ENCODE measurements at places on chromosomes 6 and 20.

DNA sequence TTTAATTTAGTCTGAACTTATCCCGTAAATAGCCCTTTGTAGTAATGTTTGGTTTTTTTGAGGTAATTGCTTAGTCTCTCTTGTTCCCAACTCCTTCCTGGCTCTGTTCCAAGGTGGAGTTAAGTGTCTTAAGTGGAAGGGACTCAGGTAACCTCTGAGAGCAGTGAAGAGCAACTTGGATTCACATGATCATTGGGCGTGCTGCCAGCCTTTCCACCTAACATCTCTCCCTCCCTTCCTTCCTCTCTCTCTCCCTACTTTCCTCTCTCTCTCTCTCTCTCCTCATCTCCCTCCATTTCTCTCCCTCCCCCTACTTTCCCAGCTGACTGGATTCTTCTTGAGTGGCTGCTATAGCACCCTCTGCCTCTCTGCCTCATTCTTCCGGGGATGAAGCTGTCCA lies 232.9 kb upstream of the SASH1 start:
- DNase-seq, result no peak

DNA sequence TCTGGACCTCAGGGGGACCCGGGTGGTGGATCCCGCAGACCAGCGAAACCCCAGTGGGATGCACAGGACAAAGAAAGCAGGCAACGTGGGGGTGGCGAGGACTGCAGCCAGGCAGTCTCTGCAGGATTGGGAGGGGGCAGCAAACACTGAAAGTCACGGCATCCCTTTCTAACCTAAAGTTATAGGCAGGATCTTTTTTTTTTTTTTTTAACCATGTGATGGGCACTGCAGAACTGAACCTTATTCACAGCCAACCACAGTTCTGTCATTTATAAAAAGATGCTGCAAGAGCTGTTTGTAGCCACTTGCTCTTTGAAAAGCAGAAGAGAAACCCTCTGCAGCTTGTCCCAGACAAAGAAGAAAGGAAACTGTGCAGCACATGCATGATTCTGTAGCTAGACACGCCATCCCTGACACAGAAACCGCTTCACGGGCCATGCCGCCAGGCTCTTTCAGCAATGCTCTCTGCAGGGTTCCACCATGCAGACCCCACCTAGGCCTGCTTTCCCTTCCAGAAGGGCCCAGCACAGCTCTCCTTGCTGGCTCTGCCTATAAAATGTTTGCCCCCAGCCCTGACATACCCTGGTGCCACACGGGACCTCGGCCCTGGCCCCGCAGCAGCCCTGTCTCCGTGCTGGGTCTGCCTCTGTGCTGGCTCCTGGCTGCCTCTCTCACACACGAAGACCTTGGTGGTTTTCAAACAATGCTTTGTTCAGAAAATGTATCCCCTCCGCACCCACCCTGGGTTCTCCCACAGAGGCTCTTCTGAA lies 70.8 kb downstream of the PYGB start:
- no peak for DNase-seq

GRCh38 chr6:38236631-38237030 lies 403.1 kb downstream of the BTBD9 start:
- no peak for DNase-seq

DNA sequence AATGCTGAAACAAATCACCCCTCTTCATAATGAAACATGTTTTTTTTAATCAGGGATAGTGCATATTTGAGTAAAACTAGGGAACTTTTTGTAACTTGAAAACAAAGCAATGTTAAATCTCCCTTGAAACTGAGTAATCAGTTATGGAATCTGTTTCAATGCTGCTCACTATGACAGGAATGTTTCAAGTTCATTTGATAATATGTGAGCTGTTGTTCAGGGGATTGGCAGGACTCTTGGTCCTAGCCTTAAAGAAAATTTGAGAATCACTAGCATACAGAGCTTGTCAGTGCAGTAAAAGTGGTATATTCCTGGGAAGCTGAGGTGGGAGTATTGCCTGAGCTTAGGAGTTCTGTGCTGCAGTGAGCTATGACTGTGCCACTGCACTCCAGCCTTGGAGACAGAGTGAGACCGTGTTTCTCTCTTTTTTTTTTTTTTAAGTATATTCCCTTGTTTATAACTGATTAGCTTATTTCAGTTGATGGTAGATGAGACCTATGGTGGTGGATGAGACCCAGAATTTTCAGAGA lies 21.6 kb upstream of the CALHM6 start:
- DNase-seq, result no peak

DNA sequence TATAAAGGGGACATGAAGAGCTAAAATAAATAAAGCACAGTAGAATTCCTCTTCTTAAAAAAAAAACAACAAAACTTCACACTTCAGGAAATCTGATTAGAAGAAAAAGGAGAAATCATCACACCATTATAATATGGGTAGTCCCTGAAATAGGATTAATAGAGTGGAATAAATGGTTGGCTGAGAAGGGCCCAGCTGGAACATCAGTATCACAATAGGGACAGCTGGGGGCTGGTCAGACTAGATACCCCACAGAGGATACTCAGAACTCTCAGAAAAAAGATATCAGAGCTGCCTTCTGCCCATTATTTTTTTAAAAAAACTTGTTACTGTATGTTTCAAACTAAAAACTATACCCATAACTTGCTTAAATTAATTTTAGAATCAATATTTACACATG lies 75.2 kb downstream of the DST start:
- no peak for DNase-seq

DNA sequence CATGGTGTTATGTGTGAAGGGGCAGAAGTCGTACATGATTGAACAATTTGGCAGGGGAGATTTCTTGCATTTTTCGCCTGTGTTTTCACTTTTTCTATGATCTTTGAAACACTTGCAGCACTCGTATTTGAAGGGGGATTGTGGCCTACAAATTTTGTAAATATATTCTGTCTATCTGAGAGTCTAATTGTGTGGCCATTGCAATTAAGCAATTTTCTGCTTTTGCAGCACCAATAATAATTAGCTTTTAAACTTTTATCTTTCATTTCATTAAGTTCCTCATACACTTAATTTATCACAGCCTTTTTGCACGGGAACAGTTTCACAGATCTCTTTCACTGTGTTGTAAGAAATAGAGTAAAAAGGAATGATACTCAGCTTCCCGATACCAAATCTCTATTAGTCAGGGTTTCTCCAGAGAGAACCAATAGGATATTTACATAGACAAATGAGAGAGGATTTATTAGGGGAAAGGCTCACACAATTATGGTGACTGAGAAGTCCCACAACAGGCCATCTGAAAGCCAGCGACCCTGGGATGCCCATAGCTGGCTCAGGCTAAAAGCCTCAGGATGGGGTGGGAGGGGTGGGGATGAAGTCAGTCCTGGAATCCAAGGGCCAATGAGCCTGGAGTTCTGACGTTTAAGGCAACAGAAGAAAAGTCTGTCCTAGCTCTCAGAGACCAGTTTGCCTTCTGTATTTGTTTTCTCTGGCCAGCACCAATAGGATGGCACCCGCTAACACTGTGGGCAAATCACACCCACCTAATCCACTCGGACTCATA lies 58.3 kb downstream of the KIF6 start:
- no peak for DNase-seq
